ENCODE measurements at places on chromosomes 4 and X.

GRCh38 chr4:141647966-141648365 lies 11.6 kb downstream of the IL15 start:
- no peak for DNase-seq

DNA sequence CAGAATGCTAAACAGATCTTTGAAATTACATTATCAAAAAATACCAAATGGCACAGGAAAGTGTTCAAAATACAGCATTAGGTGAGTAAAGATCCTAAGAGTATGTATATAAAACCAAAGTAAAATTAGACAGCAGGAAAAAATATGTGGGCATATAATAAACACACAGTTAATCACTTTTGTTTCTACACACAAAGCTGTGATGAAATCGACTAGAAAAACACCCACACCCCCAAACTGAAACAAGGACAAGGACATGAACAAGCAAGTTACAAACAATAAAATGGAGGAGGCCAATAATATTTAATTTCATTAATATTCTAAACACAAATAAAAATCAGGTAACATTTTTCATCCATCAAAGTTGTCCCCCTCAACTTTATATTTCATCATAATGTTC lies 143.2 kb downstream of the FRYL start:
- DNase-seq: no peak

- DNase-seq: no peak
Measured at GRCh38 chr4:25915353-25915705, 1.3 kb downstream of the SMIM20 start.

DNA sequence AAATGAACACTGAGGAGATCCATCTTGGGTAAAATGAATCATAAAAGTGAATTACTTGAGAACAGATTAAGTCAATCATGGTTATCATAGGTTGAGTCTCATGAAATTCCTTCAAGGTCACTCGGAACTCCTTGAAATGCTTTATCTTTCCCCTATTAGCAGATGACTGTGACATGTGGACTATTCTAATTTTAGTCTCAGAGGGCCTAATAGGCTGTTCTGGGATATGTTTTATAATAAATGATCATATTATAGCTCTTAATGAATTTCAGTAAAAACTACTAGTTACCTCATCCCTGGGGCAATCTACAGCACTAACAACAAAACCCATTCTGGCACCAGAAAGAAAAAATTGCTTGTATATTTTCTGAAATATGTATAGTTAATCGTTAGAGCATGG lies 44.7 kb downstream of the SPATA4 start:
- no peak for DNase-seq

DNA sequence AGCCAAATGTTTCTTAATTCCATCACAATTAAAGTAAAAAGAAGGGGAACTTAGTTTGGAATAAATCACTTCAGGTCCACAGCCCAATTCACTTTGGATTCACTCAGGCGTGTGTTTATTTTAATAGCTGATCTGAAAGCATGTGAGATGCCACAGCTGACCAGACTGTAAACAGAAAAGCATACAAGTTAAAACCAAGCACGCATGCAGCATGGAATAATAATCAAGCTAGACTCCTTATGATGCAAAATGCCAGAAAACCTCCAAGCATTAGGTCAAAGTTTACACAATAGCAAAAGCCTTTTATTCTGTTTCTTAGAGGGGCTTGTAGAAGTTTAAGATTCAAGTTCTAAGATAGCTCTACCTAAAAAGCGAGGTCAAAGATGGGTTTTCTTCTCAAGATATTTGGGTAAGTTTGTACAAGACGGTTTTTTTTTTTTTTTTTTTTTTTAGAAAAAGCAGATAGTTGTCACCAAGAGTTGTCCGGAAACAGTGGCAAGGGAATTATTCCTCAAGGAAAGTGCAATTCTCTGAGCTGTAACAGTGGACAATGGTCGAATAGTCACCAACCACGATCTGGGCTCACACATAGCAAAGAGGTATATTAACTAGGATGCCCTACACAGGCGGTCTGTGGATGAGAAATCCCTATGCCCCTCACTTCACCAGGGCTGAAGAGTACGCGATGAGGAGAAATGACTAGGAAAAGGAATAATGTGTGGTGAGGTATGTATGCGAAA lies 763 bp upstream of the PRRG1 start:
- no peak for DNase-seq

- DNase-seq: peak; percentile 15
Measured at GRCh38 chrX:153726286-153727122, 1.8 kb downstream of the ABCD1 start.

GRCh38 chrX:24550166-24550565 lies 85.1 kb downstream of the PDK3 start:
- no peak for DNase-seq

GRCh38 chr4:59698041-59698440 lies 1502.1 kb upstream of the ADGRL3 start:
- no peak for DNase-seq

Measured in NCI-H345 (cell line).